ENCODE measurements at places on chromosomes 7 and 10. TPM values are rescaled to one million over a fixed set of nuclear protein-coding genes. Genes with fewer than 3 reads are reported as not detected.

RTKN2 gene
- total RNA-seq = 9.2 TPM

DNA sequence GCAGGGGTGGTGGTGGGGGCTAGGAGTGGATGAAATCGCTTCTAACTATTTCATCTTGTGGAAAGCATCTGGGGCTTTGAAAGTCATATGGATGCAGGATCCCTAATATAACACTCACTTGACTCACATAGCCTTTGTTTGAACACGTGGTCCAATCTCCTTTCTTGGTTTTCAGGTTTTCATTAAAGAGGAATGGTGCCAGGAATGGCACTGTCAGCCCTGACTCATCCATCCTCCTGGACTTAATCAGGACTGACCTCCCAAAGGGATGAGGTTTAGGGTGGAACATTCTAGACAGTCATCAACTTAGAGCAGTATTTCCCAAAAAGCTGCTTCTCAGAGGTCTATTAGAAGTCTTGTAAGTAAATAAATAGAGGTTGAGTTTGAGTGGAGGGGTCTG is 162.0 kb upstream of the PLXNA4 start:
- no peak for DNase-seq

- peak; percentile 55 for DNase-seq
These were observed 158.2 kb downstream of the ARHGAP12 start for GRCh38 chr10:31770307-31770902.

DNA sequence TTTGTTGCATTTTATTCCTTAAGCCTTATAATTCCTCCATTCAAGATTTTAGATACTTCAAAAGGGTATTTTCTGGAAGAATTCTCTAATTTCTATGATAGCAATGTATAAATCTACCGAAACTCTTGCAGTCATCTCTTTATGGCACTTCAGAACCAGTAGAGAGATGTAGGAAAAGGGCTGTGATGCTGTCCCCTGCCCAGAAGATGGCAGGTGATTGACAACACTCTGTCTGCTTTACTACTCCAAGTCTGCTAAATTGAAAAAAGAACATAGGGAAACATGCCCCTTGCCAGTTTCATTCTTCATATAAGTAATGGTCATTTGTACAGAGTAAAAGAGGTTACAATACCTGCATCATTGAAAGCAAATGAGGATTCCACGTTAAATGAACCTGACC is 5.1 kb downstream of the TCTN3 start:
- DNase-seq = no peak

- DNase-seq = no peak
These were observed 1228.6 kb upstream of the SORCS1 start for GRCh38 chr10:108393089-108393488.

GRCh38 chr10:95178266-95178665 is 15.8 kb upstream of the ACSM6 start:
- DNase-seq = no peak

Data from activated naive CD4-positive, alpha-beta T cell treated with anti-CD3 and anti-CD28 coated beads, Interleukin-2, amount 50 U/mL, for 72 hours (primary cell).